ENCODE measurements at places on chromosomes 1 and 21.

DNA sequence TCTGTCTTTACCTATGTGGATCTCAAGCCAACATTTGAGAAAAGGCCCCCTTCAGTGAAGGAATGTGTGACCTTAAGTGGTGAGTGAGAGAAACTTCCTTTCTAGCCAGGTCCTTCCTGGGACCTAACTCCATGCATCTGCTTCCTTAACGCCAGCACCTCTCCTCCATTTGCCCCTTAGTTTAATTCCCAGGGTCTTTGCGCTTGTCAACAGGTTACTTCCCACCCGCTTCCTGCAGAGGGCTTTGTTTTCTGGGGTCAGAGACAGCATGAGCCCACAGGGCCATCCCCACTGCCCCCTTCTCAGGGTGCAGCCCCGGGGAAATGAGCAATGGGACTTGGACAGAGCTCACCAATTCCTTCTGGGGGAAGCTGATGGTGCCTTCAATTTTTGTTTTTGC, 54.8 kb downstream of the EVA1C start:
- no peak for DNase-seq

GRCh38 chr1:31433396-31433930, 20.4 kb downstream of the SERINC2 start:
- DNase-seq, result no peak

GRCh38 chr1:8438489-8438888, 120.6 kb downstream of the SLC45A1 start:
- no peak for DNase-seq

DNA sequence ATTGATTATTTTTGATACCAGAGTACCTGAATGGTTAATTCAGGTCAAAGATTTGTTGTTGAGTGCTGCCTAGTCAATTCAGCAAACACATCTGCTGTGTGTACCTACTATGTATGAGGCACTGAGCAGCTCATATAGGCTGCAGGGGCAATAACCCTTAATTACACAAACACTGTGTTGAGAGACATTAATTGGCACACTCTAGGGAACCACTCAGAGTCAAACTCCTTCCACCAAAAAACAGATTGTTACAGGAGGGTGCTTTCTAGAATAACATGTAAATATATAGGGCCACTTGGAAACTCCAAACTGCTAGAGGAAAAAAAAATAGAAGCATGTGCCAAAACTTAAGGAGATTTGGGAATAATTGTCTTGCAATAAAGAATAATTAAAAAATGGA, 31.3 kb downstream of the UBE2U start:
- no peak for DNase-seq

- no peak for DNase-seq
These were observed 35.0 kb downstream of the ACKR1 start for GRCh38 chr1:159239551-159240220.

DNA sequence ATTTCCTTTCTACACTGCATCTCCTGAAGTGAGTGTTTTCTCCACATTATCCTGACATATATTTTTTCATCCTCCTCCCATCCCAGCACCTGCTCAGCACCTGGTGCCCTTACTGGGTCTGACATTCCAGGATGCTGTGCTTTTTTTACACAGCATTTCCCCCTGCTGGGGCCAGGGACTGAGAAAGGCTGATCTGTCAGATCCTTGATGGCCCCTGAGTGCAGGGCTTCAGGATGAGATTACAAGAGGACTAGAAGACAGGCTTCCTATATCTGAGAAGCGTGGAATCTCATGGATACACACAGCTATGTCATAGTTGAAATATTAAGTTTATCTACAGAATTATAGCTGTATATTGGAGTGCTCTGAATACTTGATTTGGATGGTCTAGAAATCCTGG, 24.4 kb downstream of the RCAN1 start:
- DNase-seq, result no peak

GRCh38 chr21:14864211-14865021, 200.4 kb downstream of the NRIP1 start:
- DNase-seq, result peak; percentile 61

DNA sequence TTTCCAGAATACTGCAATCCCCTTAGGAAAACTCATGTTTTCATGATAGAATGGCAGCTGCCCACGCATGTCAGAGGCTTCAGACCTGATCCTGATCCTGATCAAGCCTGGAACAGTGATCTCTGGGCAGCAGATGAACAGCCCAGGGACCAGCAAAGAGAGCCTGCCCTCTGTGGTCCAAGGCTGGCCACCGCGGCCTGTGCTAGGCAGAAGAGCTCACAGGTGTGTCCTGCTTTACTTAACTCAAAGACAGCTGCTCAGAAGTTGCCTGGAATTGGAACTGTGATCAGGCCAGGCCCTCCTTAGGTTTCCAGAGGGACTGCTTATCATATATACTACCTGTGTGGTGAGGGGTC, 21.2 kb upstream of the BCAR3 start:
- no peak for DNase-seq

- DNase-seq, result no peak
These were observed 52.8 kb upstream of the ZBTB40 start for GRCh38 chr1:22398656-22399420.

DNA sequence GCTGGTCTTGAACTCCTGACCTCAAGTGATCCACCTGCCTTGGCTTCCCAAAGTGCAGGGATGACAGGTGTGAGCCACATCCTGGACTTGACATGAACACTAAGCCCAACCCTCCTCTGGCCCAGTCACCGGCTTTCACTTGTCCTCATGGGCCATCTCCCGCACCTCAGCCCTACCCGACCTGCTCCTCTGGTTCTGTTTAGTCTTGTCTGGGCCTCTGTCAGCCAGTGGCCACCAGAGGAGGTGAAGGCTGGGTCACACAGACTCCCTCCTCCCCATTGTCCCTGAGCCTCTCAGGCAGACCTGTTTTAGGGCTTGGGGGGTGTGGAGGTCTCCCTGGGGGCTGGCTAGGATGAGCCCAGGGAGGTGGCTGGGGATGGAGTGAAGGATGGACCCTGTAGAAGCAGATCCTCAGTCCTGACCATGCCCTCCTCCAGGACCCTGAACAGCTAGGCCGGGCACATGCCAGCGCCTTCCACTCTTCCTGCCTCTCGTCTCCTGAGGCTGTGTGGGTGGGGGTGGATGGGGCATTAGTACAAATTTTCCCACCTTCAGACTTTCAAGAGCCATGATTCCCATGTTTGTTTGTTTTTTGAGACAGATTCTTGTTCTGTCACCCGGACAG, 26.1 kb upstream of the UMODL1 start:
- no peak for DNase-seq

- DNase-seq, result no peak
These were observed 277.5 kb upstream of the C1orf174 start for GRCh38 chr1:4177425-4178150.

GRCh38 chr21:31358158-31358557, 14.1 kb upstream of the TIAM1 start:
- DNase-seq, result no peak

GRCh38 chr21:34644825-34645224, 24.0 kb upstream of the CLIC6 start:
- no peak for DNase-seq

DNA sequence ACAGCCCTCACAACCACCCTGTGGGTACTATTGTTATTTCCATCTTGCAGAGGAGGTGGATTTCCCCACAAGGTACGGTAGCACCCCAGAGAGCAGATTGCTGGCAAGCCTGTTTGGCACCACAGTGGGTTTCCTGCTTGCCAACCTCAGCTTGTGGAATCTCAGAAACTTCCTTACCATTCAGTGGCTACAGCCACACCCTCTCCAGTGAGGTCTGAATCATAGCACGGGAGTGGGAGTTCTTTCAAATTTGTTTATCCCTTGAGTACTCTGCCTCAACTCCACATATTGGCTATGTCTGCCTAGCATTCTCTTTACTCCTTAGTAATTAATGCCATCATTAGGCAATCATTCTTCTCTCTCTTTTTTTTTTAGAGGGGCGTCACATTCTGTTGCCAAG, 162.1 kb downstream of the PTPRU start:
- no peak for DNase-seq

GRCh38 chr1:156356262-156356874, 12.6 kb upstream of the RHBG start:
- DNase-seq, result no peak

DNA sequence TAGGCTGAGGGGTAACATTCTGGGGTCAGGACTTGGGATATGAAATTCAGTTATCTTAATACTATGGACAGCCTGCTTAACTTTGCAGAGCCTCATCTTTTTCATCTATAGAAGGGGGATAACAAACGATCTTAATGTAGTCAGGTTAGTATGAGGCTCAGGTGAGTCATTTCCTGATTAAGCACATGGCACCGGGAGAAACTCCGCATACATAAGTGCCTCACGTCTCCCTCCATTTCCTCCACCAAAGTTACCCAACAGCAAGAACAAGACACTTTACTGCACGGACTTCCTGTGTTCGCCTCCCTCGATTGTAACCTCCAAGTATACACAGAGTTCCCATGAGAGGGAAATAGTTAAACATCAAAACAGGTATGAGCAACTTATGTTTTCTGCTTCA, 112.7 kb upstream of the COA6 start:
- no peak for DNase-seq

DNA sequence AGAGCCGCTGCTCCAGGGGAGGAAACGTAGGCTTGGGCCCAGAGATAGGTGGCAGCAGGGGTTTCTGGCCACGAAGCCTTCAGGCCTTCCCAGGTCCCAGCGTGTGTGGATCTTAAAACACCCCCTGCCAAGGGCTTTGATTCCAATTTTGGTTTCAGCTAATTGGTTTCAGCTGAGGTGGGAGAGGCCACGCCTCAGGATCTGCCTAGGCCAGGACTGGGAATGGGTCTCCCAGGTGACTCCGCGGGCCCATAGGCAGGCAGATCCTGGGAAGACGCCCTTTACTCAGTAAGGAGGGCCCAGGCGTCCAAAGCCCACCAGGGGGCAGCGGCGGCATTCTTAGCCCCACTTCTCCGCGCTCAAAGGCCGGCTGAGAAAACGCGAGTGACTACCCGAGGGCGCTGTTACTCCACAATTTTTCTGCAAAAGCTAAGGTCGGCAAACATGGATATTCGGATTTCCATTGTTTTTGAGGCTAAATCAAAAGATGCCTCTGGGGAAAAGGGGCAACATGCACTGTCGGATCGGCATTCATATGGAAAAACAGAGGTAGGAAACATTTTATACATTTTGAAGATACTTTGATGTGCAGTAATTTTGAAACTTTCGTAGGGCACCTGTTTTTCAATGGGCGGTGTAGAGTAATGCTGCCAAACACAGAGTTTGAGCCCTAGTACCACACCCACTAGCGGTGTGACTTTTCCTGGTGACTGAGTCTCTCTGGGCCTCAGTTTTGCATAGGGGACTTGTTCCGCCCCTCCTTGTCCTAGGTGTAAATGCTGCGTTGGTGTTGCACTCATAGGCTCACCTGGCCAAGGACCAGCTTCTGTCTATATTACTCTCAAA, 31.8 kb upstream of the BCL10 start:
- peak; percentile 68 for DNase-seq

DNA sequence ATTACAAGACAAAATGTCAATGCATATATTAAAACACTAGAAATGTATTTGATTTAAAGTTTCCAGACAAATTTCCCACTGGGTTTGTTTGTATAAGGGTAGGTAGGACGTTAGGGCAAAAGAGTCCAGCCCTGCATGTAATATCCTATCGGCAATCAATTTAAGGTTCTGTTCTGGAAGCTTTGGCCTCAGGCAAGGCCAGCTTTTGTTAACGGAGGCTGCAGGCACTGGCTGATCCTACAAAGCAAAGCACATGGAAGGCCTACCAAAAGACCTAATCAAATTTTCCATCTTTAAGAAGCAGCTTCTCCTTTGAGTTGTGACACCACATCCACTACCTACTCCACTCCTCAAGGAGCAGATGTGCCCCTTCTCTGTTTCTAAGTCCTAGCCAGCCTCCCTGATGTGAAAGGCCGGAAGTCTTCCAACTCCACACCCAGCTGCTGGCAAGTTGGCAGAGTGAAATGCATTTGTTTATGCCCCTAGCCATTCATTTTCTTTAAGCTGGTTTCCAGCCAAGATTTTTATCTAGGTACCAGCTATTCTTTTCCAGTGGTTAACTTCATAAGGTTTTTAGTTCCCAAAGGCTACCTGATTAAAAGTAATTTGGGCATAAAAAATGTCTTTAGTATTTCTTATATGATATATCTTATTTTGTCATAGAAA, 452.6 kb downstream of the PTBP2 start:
- DNase-seq, result no peak

DNA sequence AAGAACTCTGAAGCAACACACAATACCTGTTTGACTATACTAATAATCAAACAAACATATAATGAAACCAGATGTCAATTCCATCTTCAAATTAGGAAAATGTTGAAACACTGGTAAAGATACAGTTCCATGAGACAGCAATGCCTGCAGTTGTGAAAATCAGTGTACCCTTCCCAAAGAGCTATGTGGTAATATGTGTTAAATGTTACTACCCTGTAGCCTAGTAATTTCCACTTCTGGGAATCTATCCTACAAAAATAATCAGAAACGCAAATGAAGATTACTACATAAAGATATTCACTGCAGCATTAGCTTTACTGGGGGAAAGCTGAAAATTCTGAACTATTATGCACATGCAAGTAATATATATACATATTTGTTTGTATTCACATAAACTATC, 16.9 kb downstream of the GLIS1 start:
- DNase-seq, result no peak

- no peak for DNase-seq
These were observed 67.5 kb downstream of the PLXNA2 start for GRCh38 chr1:208176649-208177048.

GRCh38 chr1:11013160-11013531, 692 bp downstream of the TARDBP start:
- DNase-seq, result no peak

DNA sequence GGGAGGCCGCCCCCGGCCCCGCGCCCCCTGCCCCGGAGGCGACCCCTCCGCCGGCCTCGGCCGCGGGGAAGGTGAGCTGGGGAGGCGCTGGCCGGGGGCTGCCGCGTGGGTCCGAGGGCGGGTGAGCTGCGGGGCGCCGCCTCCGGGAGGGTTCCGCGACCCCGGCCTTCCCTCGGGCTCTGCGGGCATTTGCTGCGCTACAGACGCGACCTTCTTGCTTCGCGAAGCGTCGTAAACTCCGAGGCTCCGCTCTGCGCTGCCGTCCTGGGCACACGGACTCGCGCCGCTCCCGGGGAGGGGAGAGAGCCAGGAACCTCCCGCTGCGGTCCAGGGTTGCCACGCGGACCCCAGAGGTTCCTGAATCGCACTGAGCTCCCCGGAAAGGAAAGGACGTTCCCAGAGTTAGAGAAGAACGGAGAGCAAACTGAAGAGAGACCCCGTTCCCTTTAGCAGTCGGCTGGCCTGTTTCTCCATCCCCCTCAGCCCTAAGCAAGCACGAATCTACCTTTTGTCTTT, 345 bp downstream of the SLX9 start:
- no peak for DNase-seq

DNA sequence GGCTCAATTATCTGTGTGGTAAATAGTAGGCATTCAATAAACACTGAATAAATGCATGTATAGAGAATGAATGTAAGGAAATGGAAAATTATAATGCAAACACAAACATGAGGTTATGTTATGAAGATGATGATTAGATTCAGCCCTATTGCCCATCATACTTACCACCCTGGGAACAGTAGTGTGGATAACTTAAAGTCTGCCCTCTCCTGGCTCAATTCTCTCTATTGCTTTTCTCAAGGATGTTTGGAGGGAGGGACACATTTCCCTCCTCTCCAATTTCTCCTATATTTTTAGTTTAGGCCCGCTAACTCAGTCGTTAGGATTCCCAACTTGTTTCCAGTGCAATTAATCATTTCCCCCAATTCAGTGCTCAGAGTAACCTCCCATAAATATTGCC, 101.5 kb upstream of the TNR start:
- DNase-seq, result no peak

GRCh38 chr1:208581209-208581608, 337.0 kb upstream of the PLXNA2 start:
- DNase-seq, result no peak

GRCh38 chr1:101781201-101781831, 215.4 kb downstream of the OLFM3 start:
- DNase-seq, result no peak

All from activated naive CD8-positive, alpha-beta T cell treated with anti-CD3 and anti-CD28 coated beads, Interleukin-2, amount 10 ng/mL, durations not matched to agents 7 days and 5 days (primary cell).